Heart left ventricle (tissue), 16 donors: ENCODE measurements at places on chromosomes 5 and 9. TPM values are rescaled to one million over a fixed set of nuclear protein-coding genes. Genes with fewer than 3 reads are reported as not detected.

GRCh38 chr9:15717290-15717967, 164.6 kb downstream of the CCDC171 start:
- no peaks in the 10 kb centered on the region for H3K27me3 ChIP-seq
- H3K4me1 ChIP-seq = no peaks in the 10 kb centered on the region
- H3K4me3 ChIP-seq = no peak overlapping the region
- no peak overlapping the region for H3K27ac ChIP-seq
- no peaks in the 10 kb centered on the region for H3K36me3 ChIP-seq
- DNase-seq = no peak

DNA sequence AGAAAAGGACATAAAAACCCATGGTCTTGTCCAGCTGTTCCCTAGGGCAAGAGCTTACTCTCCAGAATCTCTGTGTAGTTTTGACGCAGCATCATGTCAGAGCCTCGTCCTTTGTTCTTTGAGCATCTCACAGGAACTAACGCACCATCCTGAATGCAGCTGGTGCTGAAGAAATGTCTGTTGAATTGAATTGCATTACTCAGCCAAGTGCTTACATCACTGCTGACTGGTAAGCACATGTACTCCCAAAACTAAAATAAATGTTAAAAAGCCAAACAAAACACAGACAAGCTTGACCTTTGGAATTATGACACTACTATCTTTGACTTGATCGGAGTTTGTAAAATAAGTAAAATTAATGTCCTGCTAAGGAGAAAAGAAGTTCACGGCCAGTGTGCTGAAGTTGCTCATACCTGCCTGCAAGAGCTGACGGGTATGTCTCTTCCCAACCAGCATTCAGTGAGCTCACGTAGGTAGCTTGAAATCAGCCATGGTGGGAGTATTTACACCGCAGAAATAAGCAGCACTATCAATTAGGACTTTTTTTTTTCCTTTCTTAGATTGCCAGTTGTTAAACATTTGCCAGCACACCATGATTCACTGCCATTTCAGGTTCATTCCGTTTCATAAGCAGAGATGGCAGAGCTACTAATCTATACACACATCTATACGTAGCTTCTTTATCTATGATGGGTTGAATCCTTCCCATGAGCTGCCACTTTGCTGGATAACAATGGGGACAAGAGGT, 310.6 kb upstream of the MSX2 start:
- no peaks in the 10 kb centered on the region for H3K4me1 ChIP-seq
- no peak for DNase-seq
- peaks cover 7% of the 10 kb centered on the region for H3K27me3 ChIP-seq
- H3K4me3 ChIP-seq = no peak overlapping the region

DNA sequence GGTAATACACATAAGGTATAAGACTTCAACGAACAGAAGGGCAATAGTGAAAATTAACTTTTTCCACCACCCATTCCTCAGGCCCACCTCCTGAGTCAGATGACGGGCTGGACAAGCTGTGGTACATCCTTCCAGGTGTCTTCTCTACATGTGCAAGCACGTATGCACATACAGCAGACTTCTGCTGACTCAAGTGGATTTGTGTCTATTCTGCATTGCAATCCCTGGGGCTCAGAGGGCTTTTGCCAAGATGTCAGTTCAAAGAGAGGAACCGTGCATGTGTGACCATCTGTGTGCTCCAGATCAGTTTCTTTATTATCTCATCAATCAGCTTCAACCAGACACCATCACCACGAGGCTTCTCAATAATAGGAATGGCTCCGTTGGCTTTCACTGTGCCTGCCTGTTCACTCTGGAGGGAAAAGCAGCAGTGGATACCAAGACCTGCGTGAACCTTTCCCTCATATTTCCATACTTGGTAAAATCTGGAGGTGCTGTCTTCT, 288.4 kb downstream of the MTRR start:
- H3K36me3 ChIP-seq = no peaks in the 10 kb centered on the region
- H3K27me3 ChIP-seq = no peaks in the 10 kb centered on the region
- no peak for DNase-seq
- H3K4me3 ChIP-seq = no peak overlapping the region
- no peak overlapping the region for H3K27ac ChIP-seq
- H3K4me1 ChIP-seq = no peaks in the 10 kb centered on the region

- no peak overlapping the region for H3K27ac ChIP-seq
- H3K4me1 ChIP-seq = no peaks in the 10 kb centered on the region
- H3K27me3 ChIP-seq = no peaks in the 10 kb centered on the region
Observed at GRCh38 chr9:19830796-19831195, 42.0 kb upstream of the SLC24A2 start.

Gene ABHD17B
- 15.7 TPM for total RNA-seq

DNA sequence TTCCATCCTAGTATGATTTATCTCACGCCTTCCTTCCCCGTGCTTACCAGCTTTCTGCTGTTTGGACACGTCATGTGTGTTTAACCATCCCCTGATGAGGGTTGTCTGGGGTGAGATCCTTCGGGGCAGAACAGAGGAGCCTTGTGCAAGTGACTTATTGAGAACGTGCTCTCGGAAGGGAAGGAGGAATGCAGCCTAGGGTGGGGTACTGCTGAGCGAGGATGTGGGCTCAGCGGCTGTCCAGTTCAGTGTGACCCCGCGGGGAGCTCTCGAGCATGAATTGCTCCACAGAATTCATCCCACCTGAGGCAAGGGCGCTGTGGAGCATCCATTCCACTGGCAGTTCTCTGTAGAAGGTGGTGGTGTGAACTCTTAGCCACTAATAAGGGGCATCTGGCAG, 4.0 kb downstream of the MYOZ3 start:
- no peaks in the 10 kb centered on the region for H3K36me3 ChIP-seq
- H3K27ac ChIP-seq = no peak overlapping the region
- no peak overlapping the region for H3K4me3 ChIP-seq
- no peaks in the 10 kb centered on the region for H3K27me3 ChIP-seq
- no peak for DNase-seq
- H3K4me1 ChIP-seq = peaks cover 8% of the 10 kb centered on the region

DNA sequence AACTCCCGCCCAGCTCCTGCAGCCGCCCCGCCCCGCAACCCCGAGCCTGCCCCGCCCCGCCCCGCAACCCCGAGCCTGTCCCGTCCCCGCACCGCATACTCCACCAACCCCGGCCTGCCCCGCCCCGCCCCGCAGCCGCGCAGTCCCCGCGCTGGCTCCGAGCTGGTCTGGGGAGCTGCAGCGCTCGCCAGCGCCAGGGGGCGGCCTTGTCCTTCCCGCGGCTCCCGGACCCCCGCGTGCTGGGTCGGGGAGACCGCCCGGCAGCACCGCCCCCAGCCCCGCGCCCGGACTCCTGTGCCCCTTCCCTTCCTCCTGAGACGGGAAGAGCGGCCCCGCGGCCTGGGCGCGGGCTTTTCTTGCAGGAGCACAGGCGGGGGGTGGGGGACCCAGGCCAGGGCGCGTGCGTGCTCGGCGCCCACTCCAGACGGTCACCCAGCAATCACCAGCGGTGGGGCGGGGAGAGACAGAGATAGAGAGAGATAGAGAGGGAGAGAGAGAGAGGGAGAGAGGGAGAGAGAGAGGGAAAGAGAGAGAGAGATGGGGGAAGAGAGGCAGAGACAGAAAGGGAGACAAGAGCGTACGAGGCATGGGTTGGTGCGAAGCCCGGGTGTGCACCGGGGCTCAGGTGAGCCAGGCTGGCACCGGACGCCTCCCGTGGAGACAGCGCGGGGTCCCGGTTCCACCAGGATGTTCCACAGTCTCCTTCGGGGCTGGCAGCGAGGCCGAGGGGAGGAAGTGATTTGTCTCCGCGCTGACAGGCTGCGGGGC, 14.7 kb upstream of the TMEM250 start:
- H3K4me1 ChIP-seq = peaks cover 7% of the 10 kb centered on the region
- H3K4me3 ChIP-seq = peak overlapping the region; percentile 47
- no peak overlapping the region for H3K27ac ChIP-seq
- peaks cover 51% of the 10 kb centered on the region for H3K27me3 ChIP-seq
- peak; percentile 60 for DNase-seq
- no peaks in the 10 kb centered on the region for H3K36me3 ChIP-seq

GRCh38 chr9:32395510-32396216, 11.2 kb downstream of the ACO1 start:
- no peaks in the 10 kb centered on the region for H3K4me1 ChIP-seq
- peak; percentile 63 for DNase-seq
- no peaks in the 10 kb centered on the region for H3K27me3 ChIP-seq

DNA sequence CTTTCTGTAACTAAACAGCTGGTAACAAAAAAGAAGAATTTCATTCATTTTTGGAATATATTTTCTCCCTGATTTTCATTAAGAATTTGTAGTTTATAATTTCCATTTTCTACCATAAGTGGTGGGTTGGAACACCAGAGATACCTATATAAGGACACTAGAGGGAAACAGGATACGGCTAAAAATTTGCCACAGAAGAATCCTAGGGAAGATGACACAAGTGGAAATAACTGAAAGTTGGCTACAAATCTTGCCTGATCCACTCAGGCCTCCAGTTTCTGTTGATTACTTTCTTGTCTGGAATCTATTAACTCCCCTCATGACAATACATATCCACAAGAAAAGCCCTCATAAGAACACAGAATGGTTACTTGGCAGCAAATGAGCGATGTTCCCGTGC, 46.8 kb downstream of the FREM1 start:
- H3K27ac ChIP-seq = no peak overlapping the region
- H3K4me3 ChIP-seq = no peak overlapping the region
- no peaks in the 10 kb centered on the region for H3K4me1 ChIP-seq
- H3K36me3 ChIP-seq = no peaks in the 10 kb centered on the region
- no peak for DNase-seq

- no peak overlapping the region for H3K4me3 ChIP-seq
- no peak overlapping the region for H3K27ac ChIP-seq
- no peaks in the 10 kb centered on the region for H3K36me3 ChIP-seq
- no peak for DNase-seq
Observed at GRCh38 chr5:84374568-84374967, 10.1 kb downstream of the EDIL3 start.

- no peak for DNase-seq
- H3K27ac ChIP-seq = no peak overlapping the region
- H3K4me1 ChIP-seq = no peaks in the 10 kb centered on the region
- peaks cover 30% of the 10 kb centered on the region for H3K27me3 ChIP-seq
- no peaks in the 10 kb centered on the region for H3K36me3 ChIP-seq
Observed at GRCh38 chr5:3118340-3118739, 366.9 kb upstream of the IRX2 start.
